ENCODE measurements at places on chromosomes 6 and 20.

DNA sequence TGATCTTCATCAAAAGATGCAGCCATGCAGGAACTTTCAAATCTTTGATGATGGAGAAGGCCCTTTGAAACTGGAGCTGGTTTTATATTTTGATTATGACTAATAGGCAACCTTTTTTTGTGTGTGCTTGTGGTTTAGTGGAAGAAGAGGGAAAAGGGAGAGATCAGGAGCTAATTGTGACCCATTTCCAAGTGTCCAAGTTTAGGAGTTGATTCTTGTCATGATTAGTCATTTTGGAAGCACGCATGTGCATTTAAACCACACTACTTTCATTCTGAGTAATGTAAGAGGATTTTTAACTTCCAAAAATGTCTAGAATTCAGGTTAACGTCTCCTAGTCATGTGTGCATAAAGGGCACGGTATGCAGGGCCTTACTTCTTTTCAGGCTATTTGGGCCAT is 3.5 kb downstream of the FOXO3 start:
- DNase-seq, result no peak

- DNase-seq, result no peak
Measured at GRCh38 chr6:5102267-5102970, 17.3 kb downstream of the PPP1R3G start.

GRCh38 chr6:143971482-143972205 is 36.4 kb downstream of the PLAGL1 start:
- DNase-seq, result no peak

GRCh38 chr6:12355354-12355753 is 65.2 kb downstream of the EDN1 start:
- DNase-seq, result no peak

- DNase-seq, result no peak
Measured at GRCh38 chr6:54037277-54037779, 73.9 kb upstream of the MLIP start.

- DNase-seq, result no peak
Measured at GRCh38 chr6:148317739-148318138, 24.9 kb upstream of the SASH1 start.

- DNase-seq, result no peak
Measured at GRCh38 chr6:114080891-114081510, 110.1 kb upstream of the HDAC2 start.

- no peak for DNase-seq
Measured at GRCh38 chr6:144372611-144373594, 87.8 kb downstream of the UTRN start.

GRCh38 chr6:43953794-43954310 is 173.4 kb downstream of the MRPL14 start:
- no peak for DNase-seq

GRCh38 chr6:122347280-122347679 is 52.2 kb upstream of the HSF2 start:
- no peak for DNase-seq

GRCh38 chr6:12343440-12344162 is 53.4 kb downstream of the EDN1 start:
- no peak for DNase-seq

DNA sequence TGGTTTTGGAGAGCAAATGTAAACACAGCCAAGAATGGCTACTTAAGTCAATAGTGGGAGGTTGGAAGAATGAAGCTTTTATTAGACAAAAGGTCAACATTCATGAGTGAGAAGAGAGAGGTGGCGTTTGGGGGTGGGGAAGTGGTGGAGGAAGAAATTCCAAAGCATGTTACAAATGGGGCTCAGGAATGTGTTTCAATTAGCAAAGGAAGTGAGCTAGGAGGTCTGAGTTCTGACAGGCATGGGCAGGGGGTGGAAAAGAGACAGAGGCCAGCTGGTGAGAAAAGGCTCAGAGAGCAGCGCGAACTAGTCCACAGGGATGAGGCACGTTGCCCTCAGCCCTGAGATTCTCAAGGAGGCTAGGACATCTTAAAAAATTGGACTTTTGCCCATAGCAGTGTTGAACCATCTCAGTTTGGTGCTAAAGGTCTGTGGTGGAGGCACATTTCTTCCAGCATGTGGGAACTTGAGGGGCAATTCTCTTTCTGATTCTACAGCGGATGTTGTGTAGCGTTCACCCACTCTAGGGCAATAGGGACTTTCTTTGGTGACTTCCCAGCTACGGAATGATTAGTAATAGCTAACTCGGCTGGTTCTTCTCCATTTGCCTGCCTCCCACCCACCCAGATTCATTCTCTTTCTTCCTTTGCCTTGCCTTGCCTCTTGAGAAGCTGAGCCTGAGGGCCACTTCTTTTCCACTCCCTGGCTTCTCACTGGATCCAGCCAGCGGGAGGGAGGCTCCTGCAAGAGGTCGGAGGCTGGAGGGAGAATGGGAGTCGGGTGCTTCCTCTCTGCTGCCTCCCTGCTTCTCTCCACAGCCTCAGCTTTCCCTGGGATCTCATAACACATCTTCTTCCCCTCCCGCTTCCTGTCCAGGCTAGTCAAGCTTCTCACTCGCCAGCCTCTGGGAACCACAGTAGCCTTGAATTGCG is 45.1 kb upstream of the NEDD9 start:
- no peak for DNase-seq

GRCh38 chr20:50308513-50309279 is 118.1 kb downstream of the CEBPB start:
- no peak for DNase-seq

DNA sequence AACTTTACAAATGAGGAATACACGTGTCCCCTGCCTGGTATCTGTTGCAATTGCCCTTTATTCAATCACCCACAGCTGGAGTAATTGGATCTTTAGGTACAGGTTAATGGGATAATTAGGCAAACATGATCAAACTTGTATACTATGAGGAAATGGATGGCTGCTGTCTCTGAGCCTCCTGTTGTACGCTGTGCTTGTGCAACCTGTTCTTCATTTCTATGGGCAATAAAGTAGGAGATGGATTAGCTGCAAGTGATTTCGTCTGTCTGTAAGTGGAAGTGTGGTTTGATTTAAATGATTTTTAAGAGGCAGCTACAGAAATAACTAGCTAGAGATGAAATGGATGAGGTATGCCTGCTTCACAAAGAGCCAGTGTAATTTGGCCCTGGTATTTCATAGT is 474.1 kb downstream of the RNF144B start:
- no peak for DNase-seq

- DNase-seq, result no peak
Measured at GRCh38 chr6:133806382-133807140, 82.4 kb upstream of the TCF21 start.

- DNase-seq, result no peak
Measured at GRCh38 chr6:84707171-84707570, 57.2 kb downstream of the TBX18 start.

GRCh38 chr6:53618219-53618618 is 47.3 kb downstream of the KLHL31 start:
- DNase-seq, result no peak

DNA sequence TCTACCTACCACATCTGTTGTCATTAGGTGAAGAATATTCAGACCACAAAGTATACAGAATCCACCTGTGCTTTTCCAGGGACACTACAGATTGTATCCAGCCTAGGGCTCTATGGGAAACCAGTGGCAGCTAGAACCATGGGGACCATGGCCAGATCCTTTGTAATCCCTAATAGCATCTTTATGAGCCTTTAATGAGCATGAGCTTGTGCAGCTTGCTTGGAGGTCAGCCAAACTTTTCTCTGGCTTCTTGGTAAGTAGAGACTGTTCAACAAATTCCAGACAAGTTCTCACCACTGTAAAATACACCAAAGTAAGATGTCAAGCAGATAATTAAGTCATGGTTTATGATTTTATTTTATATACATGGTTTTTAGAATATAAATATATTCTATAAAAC is 301.6 kb upstream of the ADGRB3 start:
- DNase-seq, result no peak

- DNase-seq, result no peak
Measured at GRCh38 chr20:6407163-6407562, 284.3 kb upstream of the FERMT1 start.

GRCh38 chr20:50877232-50877743 is 53.9 kb downstream of the ADNP start:
- DNase-seq, result no peak

DNA sequence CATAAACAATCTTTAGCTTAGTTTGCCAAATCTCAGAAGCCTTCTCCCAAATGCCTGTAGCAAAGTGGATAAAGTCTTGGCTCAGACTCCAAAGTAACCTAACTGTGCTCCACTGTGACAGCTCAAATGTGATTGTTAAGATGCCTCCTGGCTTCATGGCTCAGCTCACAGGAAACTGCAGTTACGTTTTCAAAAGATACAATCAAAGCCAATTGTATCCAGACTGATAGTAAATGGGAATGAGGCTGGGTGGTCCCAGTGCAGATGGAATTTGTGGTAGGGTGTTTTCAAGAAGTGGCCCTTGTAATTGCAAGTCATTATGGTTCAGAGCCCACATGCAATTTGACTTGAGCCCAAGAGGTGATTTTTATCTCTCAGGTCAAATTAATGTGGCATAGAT is 151.2 kb upstream of the TAB2 start:
- no peak for DNase-seq

DNA sequence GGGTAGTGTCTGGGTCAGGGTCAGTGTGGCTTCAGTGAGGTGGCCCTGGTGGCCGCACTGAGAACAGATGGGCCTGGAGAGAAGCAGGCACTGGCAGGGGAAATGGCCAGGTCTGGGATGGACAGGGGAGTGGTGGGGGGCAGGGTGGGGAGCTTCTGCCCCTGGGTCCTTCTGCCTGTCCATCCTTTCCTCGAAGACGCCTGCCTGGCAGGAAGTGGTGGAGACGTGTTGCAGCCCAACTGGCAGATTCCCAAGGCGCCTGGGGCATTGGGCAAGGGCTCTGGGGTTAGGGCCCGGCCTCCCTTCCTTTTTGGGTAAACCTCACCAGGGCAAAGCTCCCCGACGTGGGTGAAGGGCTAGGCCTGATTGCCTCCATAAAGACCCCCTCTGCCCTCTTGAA is 10.4 kb downstream of the SRC start:
- DNase-seq, result no peak

DNA sequence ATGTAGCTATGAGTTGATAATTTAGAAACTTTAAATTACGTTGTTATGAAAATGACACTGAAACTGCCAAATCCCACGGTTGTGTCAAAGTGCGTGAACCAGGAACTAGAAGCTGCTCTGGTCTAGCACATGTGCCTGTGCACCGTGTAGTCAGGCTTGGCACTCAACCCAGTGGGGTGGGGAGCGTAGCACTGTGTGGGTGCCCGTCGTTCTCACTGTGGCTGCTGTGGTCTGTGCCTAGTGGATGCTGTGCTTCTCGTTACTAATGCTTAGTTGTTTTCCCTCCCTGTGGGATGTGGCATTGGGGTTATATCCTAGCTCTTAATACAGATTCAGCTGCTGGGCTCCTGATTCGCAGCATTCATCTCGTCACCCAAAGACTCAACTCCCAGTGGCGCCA is 46.2 kb upstream of the ADIG start:
- no peak for DNase-seq

Data from activated T-helper 1 cell treated with anti-CD3 and anti-CD28 coated beads, Interleukin-12 subunit alpha, Interleukin-12 subunit beta, Interleukin-2, Interleukin-4 antibody, amounts not matched to agents 30 ng/mL and 10 ng/mL and 1 ng/mL, durations not matched to agents 14 hours and 24 hours and 36 hours (primary cell).